ENCODE measurements at places on chromosomes 2 and 18. TPM values are rescaled to one million over a fixed set of nuclear protein-coding genes. Genes with fewer than 3 reads are reported as not detected.
A peak's percentile ranks its signal among the peaks of the same experiment; 100 is the strongest.

DNA sequence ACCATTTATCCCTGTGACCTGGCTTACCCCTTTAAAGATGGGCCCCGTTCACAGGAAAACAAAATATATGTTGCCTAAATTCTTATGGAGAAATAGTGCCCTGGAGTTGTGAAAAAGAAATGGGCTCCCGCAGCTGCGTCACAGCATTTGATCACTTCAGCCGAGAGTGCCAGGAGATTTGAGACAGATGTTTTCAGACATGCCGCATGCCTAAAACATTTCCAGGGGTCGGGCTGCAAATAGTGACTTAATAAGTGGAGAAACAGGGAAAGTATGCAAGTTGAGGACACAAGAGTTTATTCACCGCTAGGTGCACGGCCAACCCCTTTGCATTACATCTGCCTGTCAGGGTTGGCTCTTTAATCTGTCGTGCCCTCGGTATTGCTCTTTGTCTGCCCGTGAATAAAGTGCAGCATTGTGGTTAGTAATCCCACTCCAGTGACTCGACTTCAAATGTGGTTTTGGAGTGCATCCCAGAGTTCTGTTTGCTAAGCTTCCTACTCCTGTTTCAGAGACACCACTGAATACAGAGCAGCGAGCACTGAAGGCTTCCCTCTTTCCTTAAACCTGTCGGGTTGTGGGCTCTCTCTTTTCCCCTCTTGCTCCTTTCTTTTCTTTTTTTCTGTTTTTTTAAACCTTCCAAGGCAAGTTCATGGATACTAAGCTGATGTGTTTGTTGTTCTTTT is 187.5 kb downstream of the LTBP1 start:
- peaks cover 23% of the 10 kb centered on the region for H3K4me1 ChIP-seq
- H3K36me3 ChIP-seq: no peaks in the 10 kb centered on the region
- H3K27ac ChIP-seq: no peak overlapping the region
- H3K4me3 ChIP-seq: no peak overlapping the region

GRCh38 chr2:207734264-207734635 is 22.8 kb downstream of the CCNYL1 start:
- peaks cover 16% of the 10 kb centered on the region for H3K36me3 ChIP-seq
- H3K27ac ChIP-seq: no peak overlapping the region
- H3K4me3 ChIP-seq: no peak overlapping the region
- H3K4me1 ChIP-seq: no peaks in the 10 kb centered on the region

- H3K36me3 ChIP-seq: peaks cover 9% of the 10 kb centered on the region
- H3K4me1 ChIP-seq: peaks cover 23% of the 10 kb centered on the region
- peak; percentile 69 for DNase-seq
- H3K27ac ChIP-seq: peak overlapping the region; percentile 17
Measured at GRCh38 chr2:47488870-47489584, 86.1 kb downstream of the MSH2 start.

GRCh38 chr18:63290821-63291200 is 28.8 kb downstream of the BCL2 start:
- H3K27ac ChIP-seq: no peak overlapping the region
- no peak overlapping the region for H3K4me3 ChIP-seq
- H3K27me3 ChIP-seq: no peaks in the 10 kb centered on the region
- no peaks in the 10 kb centered on the region for H3K4me1 ChIP-seq
- no peak for DNase-seq
- no peaks in the 10 kb centered on the region for H3K36me3 ChIP-seq

DNA sequence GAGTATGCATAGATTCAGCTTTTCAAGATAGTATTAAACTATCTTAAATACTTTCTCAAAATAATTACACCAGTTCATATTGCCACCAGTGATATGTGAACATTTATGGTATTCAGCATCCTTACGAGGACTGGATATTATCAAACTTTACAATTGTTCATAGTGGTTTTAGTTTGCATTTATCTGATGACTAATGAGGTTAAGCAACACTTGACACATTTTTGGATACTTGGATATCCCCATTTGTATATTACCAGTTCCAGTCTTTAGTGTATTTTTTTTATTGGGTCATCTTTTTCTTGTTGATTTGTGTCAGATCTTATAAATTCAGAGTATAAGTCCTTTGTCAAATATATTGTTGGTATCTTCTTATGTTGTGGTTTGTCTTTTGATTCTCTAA is 128.4 kb downstream of the ASXL3 start:
- H3K36me3 ChIP-seq: no peaks in the 10 kb centered on the region
- H3K27me3 ChIP-seq: no peaks in the 10 kb centered on the region
- H3K4me1 ChIP-seq: no peaks in the 10 kb centered on the region
- no peak overlapping the region for H3K4me3 ChIP-seq
- no peak for DNase-seq

DNA sequence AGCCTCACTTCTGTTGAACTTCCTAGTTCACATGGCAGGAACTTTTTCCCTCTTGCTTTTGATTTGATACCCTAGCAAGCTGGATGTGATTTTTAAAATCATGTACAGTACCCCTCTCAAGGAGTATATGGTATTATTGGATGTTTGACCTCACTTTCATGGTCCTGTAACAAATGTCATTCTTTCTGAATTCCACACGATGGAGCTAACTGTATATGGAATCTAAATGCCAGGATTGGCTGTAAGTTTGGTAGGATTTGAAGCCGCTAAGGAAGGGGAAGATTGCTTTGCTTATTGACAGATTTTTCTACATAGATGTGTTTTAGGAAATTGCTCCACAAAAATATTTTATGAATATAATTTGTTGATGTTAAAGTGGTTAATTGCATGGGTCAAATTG is 18.3 kb downstream of the MAIP1 start:
- DNase-seq: peak; percentile 12
- 0 out of 2 replicates have a peak, but pooled peaks cover 5% of the 10 kb centered on the region for H3K36me3 ChIP-seq
- H3K27me3 ChIP-seq: no peaks in the 10 kb centered on the region

GRCh38 chr2:118639371-118639770 is 208.1 kb downstream of the EN1 start:
- no peaks in the 10 kb centered on the region for H3K27me3 ChIP-seq
- DNase-seq: no peak
- H3K4me3 ChIP-seq: no peak overlapping the region

DNA sequence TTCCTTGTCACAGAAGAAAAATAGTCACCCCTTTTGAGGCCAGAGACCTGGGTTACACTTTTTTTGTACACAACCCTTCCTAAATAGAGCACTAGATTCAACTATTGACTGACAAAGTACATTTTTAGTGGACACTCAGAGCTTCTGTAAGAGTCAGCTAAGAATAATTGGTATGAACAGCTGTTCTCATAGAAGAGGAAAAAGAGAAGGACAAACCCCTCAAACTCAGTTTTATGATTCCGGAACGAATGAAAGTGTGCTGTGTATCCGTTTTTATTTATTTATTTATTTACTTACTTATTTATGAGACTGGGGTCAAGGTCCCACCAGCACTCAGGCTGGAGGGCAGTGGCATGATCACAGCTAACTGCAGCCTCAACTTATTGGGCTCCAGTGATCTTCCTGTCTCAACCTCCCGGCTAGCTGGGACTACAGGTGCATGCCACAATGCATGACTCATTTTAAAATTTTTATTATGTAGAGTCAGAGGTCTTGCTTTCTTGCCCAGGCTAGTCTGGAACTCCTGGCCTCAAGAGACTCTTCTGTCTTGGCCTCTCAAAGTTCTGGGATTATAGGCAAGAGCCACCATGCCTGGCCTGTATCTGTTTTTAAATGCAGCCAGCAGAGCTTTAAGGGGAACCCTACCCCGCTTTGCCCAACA is 36.0 kb upstream of the FZD5 start:
- H3K27me3 ChIP-seq: no peaks in the 10 kb centered on the region
- no peaks in the 10 kb centered on the region for H3K36me3 ChIP-seq
- H3K4me1 ChIP-seq: no peaks in the 10 kb centered on the region

The ABCG5 gene
- total RNA-seq: not detected

The DYNAP gene
- total RNA-seq: not detected

The RUFY4 gene
- total RNA-seq: not detected

The LOXL3 gene
- total RNA-seq: 14.8 TPM

The NETO1 gene
- not detected for total RNA-seq

The FZD7 gene
- 90.7 TPM for total RNA-seq
